HCT116 (cell line): ENCODE measurements at places on chromosomes 11 and 22. TPM values are rescaled to one million over a fixed set of nuclear protein-coding genes. Genes with fewer than 3 reads are reported as not detected.

Gene ME3
- total RNA-seq, result 0.30 TPM

Gene PKDREJ
- not detected for total RNA-seq

DNA sequence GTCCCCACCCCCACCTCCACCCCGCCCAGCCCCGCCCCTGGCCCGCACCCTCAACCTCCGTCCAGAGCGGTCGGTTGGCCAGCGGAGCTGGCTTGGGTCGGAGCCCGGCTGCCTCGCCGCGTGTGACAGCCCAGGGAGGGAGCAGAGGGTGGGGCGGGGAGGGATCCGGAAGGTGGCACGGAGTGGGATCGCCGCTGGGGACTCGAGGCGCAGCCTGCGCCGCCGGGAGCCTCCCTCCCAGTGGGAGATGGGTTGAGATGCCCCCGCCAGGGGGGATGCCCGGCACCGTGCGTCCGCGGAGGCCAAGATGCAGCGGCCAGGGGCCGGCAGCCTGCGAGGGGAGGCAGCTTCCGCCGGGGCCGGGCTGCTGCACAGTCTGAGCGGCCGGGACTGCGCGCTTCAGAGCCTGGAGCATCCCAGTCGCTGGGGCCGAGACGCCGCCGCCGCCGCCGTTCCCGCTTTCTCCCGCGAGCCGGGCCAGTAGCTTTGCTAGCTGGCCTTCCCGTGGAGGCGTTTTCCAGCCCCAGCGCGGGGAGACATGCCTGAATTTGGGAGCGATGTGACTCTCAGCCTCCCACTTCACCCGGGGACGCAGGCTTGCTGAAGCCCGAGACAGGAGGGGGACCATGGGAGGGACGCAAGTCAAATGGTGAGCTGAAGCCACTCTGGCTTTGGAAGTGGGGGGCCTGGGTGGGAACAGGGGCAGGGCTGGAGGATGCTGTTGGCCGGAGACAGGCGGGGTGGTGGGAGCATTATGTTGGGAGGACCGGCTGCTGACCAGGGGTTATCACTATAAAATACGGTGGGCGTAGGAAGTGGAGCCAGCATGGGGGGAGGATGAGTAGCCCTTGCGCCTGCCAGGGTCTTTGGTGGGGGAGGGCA is 40.2 kb downstream of the DIXDC1 start:
- DNase-seq, result no peak
- H3K4me1 ChIP-seq, result no peaks in the 10 kb centered on the region
- H3K27me3 ChIP-seq, result no peaks in the 10 kb centered on the region
- no peak overlapping the region for H3K4me3 ChIP-seq

DNA sequence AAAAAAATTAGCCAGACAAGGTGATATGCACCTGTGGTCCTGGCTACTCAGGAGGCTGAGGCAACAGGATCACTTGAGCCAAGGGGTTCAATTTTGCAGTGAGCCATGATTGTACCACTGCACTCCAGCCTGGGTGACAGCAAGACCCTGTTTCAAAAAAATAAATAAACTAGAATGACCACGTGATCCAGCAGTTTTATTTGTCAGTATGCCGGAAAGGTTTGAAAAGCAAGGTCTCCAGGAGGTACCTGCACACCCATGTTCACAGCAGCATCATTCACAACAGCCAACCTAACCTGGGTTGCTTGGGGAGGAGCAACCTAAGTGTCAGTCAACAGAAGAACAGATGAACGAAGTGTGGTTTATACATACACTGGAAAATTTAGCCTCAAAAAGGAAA is 78.7 kb upstream of the SEPTIN5 start:
- H3K36me3 ChIP-seq, result no peaks in the 10 kb centered on the region
- no peaks in the 10 kb centered on the region for H3K27me3 ChIP-seq
- peaks cover 4% of the 10 kb centered on the region; the same call in 1 of the 2 replicates for H3K4me1 ChIP-seq
- DNase-seq, result no peak
- H3K27ac ChIP-seq, result no peak overlapping the region
- H3K4me3 ChIP-seq, result no peak overlapping the region

GRCh38 chr11:68524213-68524612 is 63.7 kb downstream of the PPP6R3 start:
- no peaks in the 10 kb centered on the region for H3K27me3 ChIP-seq
- peaks cover 65% of the 10 kb centered on the region for H3K36me3 ChIP-seq
- no peak overlapping the region for H3K27ac ChIP-seq

GRCh38 chr11:3146612-3147256 is 18.4 kb downstream of the OSBPL5 start:
- no peaks in the 10 kb centered on the region for H3K27me3 ChIP-seq
- DNase-seq, result no peak
- no peak overlapping the region for H3K4me3 ChIP-seq
- H3K27ac ChIP-seq, result no peak overlapping the region
- no peaks in the 10 kb centered on the region for H3K36me3 ChIP-seq

GRCh38 chr11:61679296-61679695 is 895 bp upstream of the DAGLA start:
- peaks cover 28% of the 10 kb centered on the region for H3K27me3 ChIP-seq
- DNase-seq, result no peak
- H3K36me3 ChIP-seq, result no peaks in the 10 kb centered on the region
- H3K4me1 ChIP-seq, result peaks cover 11% of the 10 kb centered on the region; the same call in 1 of the 2 replicates
- H3K4me3 ChIP-seq, result no peak overlapping the region

DNA sequence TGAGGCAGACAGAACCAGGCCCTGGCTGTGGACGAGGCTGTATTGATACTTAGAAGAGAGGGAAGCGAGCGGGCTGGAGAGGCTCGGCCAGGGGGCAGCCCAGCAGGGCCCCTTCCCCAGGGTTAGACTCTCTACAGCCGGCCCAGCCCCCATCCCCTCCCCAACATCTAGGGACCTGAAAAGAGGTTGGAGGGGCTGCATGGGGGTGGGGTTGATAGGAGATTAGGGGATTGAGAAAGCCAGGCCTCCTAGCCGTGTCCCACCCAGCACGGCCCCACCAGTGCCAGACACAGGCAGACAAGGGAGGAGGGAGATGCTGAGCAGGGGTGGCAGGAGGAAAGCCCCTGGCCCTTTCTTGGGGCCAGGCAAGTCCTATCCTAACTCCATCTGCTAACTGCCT is 5.7 kb downstream of the LSP1 start:
- H3K4me3 ChIP-seq, result no peak overlapping the region
- DNase-seq, result no peak
- H3K27me3 ChIP-seq, result no peaks in the 10 kb centered on the region
- no peaks in the 10 kb centered on the region for H3K36me3 ChIP-seq
- H3K4me1 ChIP-seq, result peaks cover 14% of the 10 kb centered on the region
- no peak overlapping the region for H3K27ac ChIP-seq

DNA sequence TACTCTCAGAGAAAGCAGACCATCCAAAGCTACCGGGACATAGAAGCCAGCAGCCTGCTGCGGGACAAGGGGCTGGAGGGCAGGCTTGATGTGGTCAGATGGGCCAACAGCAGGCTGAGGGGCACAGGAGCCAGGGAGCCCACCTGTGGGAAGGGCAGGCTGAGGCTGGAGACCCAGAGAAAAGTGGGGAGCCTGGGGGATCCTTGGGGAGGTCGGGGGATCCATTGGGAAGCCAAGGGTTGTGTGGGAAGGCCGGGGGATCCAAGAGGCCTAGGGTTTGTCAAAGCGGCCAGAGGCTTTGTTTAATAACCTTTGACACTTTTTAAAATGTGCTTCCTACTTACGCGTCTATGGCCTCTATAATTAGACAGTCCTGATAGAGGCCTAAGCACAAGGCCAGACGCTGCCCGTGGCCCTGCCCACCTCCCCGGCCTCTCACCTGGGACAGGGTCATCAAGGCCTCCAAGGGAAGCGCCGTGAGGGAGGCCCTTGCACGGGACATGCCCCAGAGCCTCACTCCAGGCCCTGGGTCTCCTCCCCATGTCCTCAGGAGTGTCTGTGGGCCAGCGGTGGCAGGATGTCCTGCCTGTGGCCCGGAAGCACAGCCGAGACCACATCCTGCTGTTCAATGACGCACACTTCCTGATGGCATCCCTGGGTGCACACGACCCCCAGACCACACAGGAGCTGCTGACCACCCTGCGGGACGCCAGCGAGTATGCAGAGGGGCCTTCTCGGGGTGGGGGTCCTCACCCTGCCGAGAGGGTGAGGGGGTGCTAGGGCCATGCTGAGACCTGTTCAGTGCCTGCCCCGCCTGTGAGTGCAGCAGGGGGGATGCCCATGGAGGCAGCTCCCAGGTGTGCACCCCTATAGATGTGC is 8.6 kb upstream of the GTSE1 start:
- no peak for DNase-seq
- H3K27me3 ChIP-seq, result no peaks in the 10 kb centered on the region
- no peaks in the 10 kb centered on the region for H3K4me1 ChIP-seq
- H3K27ac ChIP-seq, result no peak overlapping the region
- H3K36me3 ChIP-seq, result peaks cover 24% of the 10 kb centered on the region; the same call in 1 of the 2 replicates

- H3K4me3 ChIP-seq, result no peak overlapping the region
- no peaks in the 10 kb centered on the region for H3K4me1 ChIP-seq
- 0 out of 2 replicates have a peak, but pooled peaks cover 3% of the 10 kb centered on the region for H3K36me3 ChIP-seq
- H3K27ac ChIP-seq, result no peak overlapping the region
- DNase-seq, result no peak
- no peaks in the 10 kb centered on the region for H3K27me3 ChIP-seq
These were observed 59.6 kb downstream of the PISD start for GRCh38 chr22:31602259-31602952.

DNA sequence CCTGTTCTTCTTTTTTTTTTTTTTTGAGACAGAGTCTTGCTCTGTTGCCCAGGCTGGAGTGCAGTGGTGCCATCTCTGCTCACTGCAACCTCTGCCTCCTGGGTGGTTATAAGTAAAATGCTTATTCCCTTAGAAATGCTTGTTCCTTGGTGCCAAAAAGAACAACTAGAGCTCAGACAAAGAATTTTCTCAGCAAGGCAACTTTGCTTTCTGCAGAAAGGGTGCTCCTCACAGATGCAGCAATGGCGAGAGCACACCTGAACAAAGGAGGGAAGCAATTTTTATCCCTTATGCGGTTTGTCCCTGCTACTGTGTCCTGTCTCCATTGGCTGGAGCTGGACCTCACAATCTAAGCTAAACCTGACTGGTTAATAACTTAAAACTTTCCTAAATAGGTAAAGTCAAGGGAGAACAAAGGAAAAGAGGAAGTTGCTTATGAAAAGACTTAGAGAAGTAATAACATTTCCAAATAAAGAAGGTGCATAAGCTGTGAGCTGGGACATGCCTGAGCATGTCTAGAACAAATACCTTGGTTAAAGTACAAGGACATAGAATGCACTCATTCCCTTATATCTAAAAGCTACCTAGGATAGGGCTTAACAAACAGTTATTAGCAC is 90.0 kb upstream of the PRR5 start:
- H3K4me1 ChIP-seq, result no peaks in the 10 kb centered on the region
- DNase-seq, result no peak
- no peak overlapping the region for H3K4me3 ChIP-seq
- no peak overlapping the region for H3K27ac ChIP-seq
